NCI-H2171 treated with DMSO at 0.1 percent for 48 hours (cell line): ENCODE measurements at places on chromosomes 4 and X.
A peak's percentile ranks its signal among the peaks of the same experiment; 100 is the strongest.

- no peak for DNase-seq
Observed at GRCh38 chr4:99664716-99665115, 7.1 kb upstream of the C4orf54 start.

DNA sequence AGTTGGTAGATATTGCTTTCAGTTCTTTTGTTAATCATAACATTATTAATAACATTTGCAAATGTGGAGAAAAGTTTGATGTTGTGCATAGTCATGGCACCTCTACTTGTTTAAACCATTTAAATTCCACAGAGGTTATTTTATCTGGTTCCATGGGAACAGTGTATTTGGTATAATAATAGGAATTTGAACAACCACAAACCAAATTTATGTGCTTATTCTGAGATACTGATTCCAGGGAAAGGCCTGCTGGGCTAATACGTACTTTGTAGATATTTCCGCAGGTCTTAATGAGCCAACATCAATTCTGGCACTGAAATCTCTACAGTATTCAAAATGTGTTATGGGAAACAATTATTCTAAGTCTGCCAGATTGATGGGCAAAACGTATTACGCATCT lies 319.0 kb downstream of the DKK2 start:
- DNase-seq, result no peak

DNA sequence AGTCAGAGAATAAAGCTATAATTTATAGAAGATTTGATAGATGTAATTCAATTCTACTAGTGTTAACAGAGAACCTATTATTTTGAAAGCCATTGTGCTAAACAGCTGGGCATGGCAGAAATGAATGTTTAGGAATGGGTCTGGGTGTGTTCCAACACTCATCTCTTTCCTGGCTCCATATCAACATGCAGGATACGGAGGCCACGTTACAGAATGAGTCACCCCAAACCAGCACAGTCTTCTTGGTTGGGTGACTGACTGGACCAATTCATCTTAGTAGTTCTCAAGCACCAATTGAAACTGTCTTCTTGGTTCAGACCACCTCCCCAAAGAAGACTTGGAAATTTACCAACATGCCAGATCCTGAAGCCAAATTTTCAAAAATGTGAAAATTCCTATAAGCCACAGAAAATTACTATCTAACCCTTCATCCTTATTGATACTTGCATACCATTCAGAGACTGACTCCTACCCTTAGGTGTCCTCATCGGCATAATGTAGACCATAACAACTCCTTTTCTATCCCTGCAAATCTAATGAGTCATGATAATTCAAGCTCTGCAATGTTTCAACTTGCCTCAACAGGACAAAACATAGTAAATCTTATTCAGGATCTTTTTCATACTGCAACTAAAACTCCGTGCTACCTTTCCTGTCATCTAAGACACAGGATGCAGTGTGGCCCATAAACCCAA lies 52.0 kb upstream of the ATOH1 start:
- DNase-seq, result peak; percentile 23

GRCh38 chr4:5782829-5783476 lies 72.0 kb downstream of the EVC start:
- peak; percentile 62 for DNase-seq

DNA sequence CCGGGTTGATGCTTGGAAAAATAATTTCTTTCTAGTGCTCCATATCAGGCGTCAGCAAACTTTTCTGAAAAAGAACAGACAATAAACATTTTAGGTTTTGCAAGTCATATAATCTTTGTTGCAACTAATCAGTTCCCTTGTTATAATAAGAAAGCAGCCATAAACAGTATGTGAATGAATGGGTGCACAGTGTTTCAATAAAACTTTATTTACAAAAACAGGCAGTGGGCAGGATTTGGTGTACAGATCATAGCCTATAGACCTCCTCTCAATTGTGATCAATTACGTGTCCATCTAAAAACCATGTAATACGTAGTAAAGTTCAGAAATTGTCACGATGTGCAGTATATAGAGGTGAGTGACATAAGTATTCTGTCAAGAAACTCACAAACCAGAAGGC lies 143.4 kb downstream of the AREG start:
- DNase-seq, result no peak

DNA sequence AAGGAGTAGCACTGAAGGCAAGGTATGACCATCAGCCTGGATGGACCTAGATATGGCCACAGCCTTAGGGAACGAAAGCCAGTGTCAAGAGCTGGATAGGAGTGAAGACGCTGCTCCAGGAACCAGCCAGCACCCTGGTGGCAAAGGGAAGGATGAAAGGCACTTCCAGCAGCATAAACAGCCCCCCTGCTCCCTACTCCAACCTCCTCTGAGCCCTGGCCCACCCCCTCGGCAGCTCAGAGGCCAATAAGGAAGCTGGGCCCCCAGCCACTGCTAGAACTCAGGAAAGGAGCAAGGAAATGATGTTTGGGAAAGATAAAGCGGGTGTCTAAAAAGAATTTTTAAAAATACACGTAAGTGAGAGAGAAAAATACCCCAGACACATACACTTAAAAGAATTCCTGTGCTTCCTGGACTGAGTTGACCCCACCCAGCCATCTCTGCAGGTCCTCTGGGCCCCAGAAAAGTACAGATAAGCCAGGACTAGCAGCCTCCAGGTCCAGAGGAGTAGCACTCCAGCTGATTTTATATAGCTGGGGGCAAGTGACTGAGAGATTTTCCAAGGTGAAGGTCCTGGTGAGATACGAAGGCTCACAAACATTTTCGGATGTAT lies 170.4 kb downstream of the SHROOM4 start:
- no peak for DNase-seq

DNA sequence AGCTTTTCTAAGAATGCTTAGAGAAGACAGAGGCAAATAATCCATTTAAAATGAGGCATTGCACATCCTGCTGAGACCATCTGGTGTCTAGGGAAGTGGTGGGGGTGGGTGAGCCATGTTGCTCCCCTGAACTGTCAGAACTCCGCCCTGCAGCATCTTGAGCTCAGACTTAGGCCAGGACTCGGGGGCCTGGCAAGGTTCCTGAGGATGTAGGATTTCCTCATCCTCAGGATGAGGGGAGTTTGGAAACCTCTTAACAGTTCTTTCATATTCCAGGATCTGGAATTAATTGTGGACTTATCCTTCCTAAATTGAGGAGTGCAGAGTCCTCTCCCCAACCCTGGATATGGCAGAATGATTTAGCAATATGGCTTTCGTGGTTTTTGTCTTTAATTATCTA lies 6.6 kb downstream of the TLL1 start:
- peak; percentile 37 for DNase-seq

DNA sequence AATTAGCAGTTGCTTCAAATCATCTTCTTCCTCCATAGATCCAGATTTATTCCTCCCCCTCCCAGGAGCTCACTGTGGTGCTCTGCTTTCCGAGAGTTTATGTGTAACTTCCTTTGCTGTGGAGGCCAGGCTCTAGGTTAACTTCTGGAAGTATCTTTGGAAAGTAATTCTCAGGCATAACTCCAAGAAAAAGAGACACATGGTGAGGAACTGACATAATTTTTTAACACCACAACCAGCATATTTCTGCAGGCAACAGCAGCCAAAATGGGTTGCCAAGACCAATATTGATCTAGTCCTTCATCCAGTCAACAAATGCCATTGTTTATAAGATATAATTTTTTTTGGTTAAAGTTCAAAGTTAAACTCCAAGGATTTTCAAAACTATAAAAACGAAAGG lies 114.5 kb upstream of the RBPJ start:
- DNase-seq, result no peak

GRCh38 chr4:2065106-2065930 lies 6.2 kb downstream of the NAT8L start:
- no peak for DNase-seq

DNA sequence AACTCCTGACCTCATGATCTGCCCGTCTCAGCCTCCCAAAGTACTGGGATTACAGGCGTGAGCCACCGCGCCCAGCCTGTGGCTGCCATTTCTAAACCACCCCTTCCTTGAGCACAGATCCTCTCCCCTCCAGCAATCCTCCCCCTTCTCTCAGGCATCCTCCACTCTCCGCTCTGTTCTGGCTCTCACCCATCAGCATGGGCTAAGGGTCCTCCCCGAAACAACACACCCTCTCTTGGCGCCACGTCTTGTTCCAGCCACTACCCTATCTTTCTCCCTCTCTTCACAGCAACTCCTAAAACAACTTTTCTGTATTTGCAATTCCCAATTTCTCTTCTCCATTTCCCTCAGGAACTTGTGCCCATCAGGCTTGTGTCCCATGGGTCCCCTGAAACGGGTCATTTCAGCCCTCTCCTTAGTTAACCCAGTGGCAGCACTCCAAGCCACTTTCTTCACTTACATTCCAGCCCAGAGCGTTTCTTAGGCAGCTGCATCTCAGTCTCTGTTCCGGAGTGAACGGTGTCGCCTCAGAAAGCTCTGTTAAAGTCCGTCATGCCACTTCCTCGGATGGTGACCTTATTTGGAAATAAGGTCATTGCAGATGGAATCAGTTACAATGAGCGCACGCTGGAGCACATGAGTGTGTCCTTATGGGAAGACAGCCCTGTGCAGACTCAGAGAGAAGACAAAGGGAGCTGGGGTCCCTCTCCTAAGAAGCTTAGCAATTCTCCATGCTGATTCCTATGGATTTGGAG lies 28.3 kb upstream of the CLDN24 start:
- DNase-seq, result no peak

DNA sequence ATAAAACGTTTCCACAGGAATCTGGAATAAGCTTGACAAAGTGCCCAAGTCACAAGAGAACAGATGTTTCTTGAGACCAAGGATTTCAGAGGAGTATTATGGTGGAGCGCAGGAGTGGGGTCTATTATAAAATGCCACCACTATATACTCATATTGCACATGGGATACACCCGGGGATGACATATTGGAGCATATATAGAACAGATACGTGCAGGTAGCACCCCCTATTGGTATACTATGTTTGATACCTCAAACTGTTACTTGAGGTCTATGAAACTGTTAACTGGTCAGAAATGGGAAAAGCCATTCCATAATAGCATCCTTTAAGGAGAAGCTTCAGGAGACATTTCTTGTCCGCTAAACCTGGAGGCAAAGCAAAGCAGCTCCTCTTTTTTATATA lies 86.0 kb downstream of the PCYT1B start:
- DNase-seq, result no peak

DNA sequence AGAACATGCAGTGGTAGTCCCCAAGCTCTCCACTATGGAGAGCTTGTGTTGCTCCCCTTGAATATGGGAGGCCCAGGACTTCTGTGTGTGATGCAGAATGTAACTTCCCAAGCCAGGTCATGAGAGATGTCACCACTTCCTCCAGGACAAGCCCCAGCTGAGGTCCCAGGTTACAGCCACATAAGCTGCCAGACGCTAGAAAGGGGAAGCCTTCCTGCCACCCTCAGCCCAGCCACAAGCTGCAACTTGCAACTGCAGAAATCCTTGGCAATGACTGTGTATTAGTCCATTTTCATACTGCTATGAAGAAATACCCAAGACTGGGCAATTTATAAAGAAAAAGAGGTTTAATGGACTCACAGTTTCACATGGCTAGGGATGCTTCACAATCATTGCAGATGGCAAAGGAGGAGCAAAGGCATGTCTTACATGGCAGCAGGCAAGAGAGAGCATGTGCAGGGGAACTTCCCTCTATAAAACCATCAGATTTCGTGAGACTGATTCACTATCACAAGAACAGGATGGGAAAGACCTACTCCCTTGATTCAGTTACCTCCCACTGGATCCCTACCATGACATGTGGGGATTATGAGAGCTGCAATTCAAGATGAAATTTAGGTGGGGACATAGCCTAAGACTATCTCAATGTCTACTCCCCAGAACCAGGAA lies 91.5 kb upstream of the DHX15 start:
- DNase-seq, result no peak

DNA sequence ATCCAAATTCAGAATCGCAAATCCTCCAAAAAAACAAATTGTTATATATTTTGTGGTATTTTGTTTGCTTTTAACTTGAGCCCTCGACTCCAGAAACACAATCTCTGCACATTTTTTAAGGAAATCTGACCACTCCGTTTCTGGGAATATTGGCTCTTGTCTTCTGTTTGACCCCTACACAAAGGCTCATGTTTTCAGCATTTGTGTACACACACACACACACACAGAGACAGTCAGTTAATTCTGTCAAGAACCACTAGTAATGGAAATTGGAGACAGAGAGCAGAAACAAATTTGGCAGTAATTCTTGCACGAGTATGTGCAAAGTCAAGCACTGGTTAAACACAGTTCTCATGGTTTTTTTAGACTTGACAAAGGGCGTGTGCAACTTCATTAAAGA lies 115.4 kb downstream of the AFAP1 start:
- no peak for DNase-seq
